ENCODE measurements at places on chromosomes 1 and 21.

DNA sequence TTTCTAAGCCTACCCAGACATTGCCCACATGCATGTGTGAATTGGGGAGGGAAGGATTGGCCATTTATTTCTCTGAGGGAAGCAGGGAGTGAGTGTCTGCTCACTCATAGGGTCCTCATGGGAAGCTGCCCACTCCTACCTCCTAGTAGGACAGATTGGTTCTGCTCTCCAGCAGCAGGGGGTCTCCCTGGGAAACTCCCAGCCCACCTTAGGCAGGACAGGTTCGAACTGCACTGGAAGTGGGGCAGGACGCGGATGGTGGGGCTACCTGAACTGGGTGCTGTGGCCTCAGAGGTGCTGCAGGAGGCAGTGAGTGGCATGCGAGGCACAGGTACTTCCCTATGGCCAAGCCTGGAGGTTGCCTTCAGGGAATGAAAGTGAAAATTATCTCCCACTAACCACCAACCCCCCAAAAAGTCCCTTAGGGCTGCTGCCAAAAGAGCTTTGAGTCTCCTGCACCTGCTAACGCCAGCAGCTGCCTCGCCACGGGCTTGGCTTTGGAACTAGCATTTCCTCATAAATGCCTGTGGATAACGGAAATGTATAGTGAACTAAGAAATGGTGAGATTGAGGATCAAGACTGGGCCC, 157.0 kb upstream of the COA6 start:
- DNase-seq = no peak

DNA sequence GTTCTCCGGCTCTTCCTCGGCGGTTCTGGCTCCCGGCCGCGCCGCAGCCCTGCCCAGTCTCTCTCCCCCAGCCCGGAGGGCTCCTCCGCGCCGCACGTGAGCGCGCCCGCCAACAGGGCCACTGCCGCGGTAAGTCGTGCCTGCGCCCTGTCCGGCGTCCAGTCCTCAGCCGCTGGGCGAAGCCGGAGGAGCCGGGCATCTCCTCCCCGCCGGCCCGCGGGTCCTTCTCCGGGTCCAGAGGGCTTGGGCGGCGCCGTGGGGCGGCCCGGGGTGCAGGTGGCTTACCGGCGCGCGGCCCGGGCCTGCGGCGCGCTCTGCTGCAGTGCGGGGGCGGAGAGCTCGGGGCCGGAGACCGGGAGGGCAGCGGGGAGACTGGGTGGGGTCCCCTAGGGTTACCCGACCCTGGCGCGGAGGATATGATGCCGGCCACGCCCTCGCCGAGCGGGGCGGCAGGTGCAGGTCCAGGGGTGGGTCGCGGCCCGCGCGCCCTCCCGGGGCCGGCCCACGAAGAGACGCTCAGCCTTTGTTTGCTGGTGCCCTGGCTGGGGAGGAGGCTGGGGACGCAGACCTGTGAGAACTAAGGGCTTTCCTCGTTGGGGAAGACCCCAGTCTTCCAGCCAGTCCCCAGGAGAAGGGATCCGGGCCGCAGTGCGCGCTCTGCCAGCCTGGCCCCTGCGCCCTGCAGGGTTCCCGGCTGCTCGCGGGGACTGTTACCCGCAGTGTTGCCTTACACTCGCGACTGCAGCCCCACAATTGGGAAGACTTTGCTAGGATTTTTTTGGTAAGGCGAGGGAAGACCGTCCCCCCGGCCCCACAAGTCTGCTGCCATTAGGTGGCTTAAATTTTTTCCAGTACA, at the start of gene DOP1B:
Gene DOP1B, plus strand, starts transcription at position 10 of the 856 bp plus-strand sequence. CDS start 7,910 bp downstream, outside the sequence.
- no peak for DNase-seq

DNA sequence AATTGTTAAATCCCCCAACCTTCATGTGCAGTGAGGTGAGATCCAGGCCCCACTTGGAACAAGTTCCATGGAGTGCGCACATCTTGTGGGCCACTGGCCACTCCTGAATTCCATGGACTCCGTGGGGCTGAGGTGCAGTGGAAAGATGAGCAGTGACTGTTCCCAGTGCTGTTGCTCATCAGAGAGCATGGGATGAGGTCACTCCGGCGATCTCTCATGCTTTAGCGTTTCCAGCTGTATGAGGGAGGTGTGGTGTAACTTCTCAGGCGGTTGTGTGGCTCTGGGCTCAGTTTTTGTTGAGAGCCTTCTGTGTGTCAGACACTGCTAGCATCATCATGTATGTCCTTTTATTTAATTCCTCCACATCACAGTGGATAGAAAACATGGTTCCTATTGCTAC, 96.2 kb downstream of the GALNT2 start:
- DNase-seq = no peak

DNA sequence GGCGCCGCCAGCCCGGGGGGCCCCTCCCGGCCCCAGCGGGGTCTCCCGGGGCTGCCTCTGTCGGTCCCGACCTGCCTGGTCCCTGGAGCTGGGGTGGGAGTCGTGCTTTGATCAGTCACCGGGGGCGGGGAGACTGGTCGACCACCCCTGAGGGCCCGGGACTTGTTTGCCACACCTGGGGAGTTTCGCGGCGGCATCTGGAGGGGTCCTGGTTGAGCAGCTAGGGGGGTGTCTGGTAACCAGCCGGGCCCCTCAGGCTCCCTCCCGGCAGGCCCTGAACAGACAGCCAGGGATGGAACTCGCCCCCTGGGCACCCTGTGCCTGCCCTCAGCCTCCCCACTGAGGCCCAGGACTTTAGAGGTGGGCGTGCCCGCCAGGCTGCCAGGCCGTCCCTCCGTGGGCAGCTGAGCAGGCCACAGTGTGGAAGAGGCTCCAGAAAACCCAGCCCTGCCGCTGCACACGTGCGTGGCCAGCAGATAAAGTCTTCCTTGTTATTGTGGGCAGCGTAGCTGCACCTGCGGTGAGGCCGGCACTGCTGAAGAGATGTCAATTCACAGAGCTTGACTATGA, 13.3 kb upstream of the SAMD11 start:
- DNase-seq = peak; percentile 26
